HEK293T (cell line): ENCODE measurements at places on chromosomes 3 and 15.

DNA sequence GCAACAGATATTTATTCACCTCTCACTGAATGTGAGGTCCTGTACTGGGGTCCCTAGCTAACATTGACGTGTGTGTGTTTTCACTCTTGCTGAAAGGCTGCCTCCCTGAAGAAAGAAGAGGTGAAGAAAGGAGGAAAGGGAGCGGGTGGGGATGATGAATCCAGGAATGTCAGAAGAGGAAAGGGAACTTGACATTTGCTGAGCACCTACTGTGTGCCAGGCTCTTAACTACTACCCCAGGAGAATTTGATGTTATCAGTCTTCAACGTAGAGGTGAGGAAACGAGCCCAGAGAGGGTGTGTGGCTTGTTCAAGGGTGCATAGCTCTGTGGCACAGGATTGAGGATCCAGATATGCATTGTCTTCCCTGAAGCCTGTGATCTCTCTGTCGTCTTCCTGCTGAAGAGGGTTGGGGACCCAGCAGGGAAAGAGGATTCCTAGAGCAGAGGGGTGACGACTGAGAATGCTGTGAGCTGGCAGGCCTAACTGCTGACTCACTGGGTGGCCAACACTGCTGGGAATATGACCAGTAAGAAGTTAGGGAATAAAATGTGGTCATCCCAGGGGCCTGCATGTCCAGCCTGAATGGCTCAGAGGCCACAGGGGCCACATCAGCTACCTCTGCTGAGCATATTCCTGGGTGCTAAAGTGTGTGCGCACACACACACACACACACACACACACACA lies 6.6 kb upstream of the ATP2B2 start:
- no peak for DNase-seq

DNA sequence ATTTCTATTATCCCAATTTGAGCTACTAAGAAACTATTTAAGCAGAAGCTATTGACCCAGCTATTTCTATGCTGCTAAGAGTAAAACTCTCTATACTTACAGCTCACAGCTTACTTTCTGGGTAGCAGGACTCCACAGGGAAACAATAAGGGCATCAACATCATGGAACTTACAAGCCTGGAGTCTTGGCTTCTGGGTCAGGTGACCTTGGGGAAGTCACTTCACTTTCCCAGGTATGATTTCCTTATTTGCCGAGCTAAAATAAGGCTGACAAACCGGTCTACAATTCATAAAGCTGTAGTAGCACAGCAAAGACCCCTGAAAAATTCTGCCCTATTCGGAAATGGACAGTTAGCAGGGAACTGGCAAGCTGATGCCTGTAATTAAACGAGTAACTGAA lies 278.3 kb upstream of the NR2F2 start:
- DNase-seq = no peak

GRCh38 chr3:170204023-170204472 lies 18.2 kb upstream of the PRKCI start:
- DNase-seq = no peak

DNA sequence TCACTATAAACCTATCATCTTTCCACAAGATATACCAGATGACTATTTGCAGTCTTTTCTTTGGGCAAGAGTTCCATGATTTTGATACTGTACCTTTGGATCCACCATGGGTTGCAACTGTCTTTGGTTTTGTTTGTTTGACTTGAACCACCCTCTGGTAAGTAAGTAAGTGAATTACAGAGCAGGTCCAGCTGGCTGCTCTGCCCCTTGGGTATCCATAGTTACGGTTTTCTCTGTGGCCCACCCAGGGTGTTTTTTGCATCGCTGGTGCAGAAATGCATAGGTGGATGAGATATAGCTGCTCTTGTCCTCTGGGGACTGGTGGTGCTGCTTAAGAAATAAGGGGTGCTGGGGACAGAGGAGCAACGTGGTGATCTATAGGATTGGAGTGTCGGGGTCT lies 33.8 kb downstream of the CHDH start:
- no peak for DNase-seq

DNA sequence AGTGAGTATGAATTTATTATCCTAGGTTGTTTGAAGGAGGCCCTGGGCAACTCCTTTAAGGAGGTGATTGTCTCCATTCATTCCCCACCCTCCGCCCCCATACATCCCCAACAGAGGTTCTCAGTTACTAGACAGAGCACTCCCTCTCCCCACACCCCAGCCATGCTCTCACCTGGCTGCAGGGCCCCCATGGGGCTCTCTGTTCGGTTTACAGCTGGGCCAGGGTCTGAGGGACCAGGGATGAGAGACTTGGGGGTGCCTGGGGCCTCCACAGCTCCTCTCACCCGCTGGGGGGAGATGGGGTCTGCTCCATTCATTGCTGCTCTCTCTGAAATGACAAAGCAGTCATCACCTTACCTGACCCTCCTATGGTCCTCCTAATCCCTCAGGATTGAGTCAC lies 3.6 kb downstream of the PRRT3 start:
- no peak for DNase-seq

- no peak for DNase-seq
These were observed 5.2 kb downstream of the HRH1 start for GRCh38 chr3:11159421-11159904.

DNA sequence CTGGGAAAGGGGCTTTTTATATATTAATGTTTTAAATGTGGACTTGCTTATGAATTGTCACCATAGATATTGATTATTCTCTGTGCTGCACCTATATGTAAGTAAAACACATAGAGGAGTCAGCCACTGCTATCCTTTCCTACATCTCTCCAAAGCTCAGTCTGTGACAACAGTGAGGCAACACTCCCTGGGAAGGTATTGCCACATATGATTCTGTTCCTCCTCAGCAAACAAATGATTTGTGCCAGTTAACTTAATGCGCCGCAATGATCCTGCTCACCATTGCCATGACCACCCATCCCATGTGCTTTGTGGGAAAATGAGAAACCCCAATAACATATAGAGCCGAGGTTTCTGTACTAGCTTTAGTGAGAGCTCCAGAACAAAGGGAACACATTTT lies 75.1 kb upstream of the FBN1 start:
- no peak for DNase-seq

- DNase-seq = no peak
These were observed 14.5 kb upstream of the LPP start for GRCh38 chr3:188139466-188139865.

DNA sequence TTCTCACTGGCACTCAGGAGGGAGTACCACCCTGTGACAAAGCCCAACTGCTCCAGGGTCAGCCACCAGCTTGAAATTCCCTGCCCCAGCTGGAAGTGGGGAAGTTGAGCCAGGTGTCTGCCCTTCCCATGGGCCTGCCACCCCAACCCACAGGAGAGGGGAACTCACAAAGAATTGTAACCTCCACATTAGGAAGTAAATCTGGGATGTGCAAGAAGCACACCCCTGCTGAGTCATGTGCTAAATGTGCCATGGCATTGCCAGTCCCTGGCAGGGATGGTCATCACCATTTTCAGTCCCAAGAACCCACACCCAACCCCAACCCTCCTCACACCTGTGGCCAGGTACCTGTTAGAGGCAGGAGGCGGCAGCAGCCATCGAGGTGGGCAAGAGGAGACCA lies 165.2 kb upstream of the THBS1 start:
- DNase-seq = no peak

DNA sequence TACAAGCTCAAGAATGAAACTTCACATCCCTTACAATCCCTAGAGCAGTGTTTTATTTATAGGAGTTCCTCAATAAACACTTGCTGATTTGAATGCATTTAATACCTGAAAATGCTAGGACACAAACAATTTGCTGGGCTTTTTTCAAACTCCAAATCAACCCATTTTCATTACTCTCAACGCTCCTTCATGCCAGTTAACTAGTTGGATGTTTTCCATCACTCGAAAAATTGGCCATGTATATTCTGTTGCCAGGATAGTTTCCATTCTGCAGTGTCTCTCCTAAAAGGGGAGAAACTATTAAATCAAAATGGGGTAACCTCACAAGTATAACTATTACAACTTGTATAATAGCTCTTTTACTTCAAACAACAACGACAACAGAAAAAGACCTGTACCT lies 1.2 kb downstream of the GBE1 start:
- no peak for DNase-seq

DNA sequence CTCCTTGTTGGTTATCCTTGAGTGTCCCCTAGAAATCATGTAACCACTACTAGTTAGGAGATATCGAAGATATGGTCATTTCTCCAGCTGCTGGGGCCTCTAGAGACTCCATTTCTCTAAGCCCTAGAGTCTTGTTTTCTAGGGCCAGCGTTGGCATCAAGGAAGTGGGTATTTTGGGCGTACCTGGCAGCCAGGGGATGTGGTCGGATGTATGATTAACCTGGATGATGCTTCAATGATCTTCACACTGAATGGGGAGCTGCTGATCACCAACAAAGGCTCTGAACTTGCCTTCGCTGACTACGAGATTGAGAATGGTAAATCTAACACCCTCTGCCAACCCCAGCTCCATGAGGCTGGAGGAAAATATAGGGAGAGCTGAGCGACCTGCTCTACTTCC lies 325.5 kb downstream of the RYR3 start:
- DNase-seq = no peak

DNA sequence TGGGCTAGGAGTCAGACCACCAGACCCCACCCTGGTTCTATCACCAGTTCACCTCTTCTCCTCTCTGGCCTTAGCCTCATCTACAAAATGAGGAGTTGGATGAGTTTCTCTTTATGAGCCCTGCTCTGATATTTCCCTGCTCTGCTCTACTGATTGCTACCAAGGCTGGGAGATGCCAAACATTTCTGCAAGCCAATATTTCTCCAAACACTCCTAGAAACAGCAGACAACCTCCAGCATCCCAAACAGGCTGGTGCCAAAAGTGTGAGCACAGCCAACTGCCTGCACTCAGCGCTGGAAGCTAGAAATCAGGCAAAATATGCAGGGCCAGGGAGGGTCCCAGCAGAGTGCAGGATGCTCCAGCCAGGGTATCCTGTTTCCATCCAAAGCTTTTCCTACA lies 10.8 kb downstream of the DAPK2 start:
- DNase-seq = no peak
